ENCODE measurements at places on chromosomes 7 and 10.

- DNase-seq: no peak
Observed at GRCh38 chr10:4683838-4684237, 142.2 kb upstream of the AKR1E2 start.

DNA sequence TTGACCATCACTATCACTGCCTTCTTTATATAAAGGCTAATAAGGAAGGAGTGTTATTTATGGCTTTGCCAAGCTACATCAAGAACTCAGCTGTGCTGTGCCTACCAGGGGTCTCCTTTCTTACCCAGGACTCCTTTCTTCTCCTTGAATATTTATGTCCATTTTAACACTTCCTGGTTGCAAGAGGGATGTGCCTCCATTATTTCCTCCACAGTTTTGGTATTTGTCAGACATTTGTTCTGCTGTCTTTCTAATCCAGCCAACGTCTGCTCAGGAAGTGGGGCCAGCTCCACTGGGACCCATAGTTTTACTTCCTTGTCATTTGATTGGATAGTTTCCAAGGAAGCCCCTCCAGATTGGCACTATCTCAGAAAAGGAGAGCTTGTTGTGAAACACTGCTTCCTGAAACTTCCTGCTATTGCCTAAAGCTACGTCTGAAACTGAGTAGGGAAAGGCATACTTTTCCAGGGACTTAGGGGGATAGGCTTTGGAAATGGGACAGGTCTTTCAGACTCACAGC is 6.6 kb upstream of the STRIP2 start:
- DNase-seq: no peak

- DNase-seq: no peak
Observed at GRCh38 chr7:87004956-87005355, 54.5 kb downstream of the ELAPOR2 start.

DNA sequence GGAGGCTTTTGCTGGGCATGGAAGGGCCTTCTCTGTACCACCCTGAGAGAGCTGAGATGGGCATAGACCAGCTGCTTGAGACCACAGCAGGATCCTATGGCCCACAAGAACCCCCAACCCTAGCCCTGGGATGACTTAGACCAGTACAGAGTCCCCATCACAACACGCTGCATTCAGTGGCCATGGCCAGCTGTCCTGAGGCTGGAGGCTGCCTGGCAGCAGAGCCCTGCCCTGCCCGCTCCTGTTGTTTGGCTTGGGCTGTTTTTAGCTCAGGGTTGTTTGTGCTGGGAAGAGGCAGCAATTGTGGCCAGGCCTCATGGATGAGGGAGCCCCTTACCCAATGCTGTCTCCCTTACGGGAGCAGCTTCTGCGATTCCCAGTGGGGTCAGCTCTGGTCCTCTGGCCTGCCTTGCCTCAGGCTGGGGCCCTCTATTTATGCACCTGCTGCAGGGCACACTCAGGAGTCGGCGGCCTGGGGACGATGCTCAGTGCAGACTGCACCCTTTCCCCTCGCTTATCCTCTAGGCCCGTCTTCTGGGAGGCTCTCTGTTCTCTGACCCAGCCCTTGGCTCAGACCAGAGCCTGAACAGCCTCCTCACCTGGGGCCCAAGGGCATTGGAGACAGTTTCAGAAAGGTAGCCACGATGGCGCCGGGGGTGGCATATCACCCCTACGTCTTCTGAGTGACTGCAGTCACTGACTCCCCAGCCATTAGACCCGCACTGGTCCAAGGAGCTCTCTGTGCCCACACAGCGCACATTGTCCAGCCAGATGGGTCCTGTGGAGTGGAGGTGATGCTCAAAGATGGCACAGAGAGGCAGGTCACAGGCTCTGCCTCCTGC is 6.3 kb downstream of the LOXL4 start:
- no peak for DNase-seq

GRCh38 chr10:46026106-46026505 is 4.3 kb downstream of the NCOA4 start:
- no peak for DNase-seq

DNA sequence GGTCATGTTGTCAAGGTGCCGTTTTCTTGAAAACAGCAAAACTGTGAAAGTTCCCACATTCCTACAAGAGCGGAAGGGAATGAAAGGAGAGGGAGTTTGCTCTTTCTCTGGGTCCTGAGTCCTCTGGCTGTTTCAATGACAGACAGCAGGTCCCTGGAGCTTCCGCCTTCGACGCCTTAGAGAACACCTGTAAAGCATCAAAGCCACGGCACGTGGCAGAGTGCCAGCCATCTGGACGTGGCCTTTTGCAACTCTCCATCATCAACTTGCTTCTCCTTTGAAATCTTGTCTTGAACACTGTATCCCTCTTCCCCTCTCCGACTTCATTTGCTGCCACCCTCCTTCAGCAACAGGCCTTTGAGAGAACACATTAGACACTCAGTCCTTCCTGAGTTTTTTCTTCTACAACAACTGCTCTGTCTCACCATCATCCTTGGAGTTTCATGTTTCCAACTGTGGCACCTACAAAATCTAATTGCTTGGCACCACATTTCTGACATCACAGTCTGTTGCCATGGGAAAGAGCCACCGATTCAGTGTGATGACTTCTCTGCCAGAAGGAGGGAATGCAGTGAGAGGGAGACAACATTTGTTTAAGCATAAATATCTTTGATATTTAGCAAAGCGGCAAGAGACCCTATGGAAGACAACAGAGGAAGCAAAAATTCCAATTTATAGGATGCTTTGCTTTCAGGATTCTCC is 204.9 kb upstream of the PTER start:
- DNase-seq: no peak

DNA sequence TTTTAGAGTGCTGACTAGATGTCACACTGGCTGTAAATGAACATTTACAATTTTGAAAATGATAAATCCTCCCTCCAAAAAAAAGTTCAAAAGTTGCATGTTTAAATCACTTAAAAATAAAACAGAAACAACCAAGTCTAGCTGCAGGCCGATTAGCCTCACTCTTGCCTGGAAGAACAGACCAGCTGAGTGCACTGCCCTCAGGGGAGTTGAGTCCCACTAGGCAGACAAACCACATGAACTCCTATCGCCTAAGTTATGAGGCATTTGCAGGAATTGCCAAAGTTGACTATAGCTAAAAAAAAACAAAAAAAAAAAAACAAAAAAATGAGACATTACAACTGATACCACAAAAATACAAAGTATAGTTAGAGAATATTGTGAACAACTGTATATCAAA is 510.0 kb downstream of the ANKRD7 start:
- DNase-seq: no peak

DNA sequence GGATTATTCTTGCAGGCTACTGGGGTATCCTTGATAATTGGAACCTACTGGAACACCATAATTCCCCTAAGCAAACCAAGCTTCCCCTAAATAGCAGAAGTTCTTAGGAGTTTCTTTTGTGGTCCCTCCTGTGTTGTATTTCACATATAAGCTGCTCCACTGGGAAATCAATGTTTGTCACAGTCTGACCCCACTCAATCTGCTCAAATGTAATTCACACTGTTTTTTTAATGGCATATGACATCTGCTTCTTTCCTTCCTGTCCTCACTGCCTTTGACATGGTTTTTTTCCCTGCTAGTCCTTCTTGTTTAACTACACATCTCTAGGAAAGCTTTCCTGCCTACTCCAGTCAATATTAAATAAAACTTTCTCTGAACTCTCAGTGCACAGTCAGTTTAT is 1.8 kb upstream of the PTPRZ1 start:
- DNase-seq: no peak

DNA sequence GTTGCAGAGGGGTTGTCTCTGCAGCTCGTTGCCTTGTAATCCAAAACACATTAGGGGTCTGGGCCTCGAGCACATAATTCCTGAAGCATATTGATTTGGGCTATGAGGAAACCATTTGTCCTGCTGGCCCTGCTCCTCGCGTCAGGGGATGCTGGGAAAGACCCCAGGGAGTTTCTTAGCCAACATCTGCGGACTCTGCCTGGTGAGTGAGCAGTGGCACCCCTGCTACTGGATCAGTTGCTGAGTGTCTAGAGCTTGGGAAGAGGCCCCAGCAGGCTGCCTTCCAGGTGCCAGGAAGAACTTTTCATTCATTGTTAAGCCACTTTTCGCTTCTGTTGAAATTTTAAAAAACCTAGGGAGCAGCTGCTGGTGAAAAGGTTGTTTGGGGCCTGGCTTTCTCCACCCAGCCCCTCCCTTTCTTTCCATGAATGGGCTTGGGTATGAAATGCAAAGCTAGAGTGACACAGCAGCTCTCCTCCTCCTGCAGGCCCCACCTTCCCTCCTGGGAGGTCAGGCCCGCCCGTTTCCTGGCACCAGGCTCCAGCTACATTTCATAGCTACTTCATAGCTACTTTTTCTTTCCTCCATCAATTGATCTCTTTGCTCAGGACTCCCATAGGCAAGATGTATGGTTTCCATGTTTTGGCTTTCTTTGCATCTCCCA is 26.8 kb downstream of the TACR2 start:
- no peak for DNase-seq

GRCh38 chr7:27144781-27145164 is 1.3 kb upstream of the HOXA5 start:
- no peak for DNase-seq

GRCh38 chr10:75432763-75433162 is 1.3 kb downstream of the LRMDA start:
- DNase-seq: no peak

DNA sequence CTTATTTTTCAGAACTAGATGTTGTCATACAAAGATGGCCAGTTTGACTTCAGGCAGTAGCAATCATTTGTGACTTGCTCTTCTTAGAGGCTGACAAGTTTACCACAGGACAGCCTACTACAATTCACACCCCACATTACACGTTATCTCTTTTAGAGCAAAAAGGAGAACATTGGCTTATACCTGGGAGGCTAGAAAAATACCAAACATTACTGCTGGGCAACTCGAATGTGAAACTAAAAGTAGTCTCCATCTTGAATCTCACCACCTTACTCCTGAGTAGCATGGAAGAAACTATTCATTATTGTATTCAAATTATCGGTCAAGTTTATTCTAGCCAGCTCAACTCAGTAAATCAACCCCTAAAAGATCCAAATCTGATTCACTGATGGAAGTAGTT is 90.7 kb upstream of the TMEM26 start:
- DNase-seq: no peak

DNA sequence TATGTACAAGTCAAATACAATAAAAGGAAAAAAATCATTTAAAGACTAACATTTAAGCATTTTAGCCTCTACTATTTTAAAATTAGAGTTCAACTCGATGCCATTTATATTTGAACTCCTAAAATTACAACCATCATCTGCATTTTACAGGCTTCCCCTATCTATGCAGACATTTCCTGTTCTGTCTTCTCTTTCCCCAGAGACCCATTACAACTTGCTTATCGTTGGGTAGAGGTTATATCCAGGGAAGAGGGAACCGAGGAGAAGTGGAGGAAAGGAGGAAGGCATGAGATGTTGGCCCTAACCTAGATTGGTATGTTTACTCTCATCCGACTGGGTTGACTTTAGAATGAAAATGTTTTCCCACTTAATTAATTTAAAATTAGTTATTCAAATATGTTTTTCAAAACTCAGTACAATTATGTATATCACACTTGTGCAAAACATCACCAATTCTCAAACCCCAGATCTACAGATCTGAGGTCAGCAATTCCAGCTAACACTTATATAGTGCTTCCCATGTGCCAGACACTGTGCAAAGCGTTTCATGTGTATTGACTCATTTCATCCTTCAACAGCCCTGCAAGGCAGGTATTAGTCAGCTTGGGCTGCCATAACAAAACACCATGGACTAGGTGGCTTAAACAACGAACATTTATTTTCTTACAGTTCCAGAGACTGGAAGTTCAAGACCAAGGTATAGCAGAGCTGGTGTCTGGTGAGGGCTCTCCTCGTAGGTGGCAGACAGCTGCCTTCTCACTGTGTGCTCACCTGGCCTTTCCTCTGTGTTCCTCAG is 27.3 kb upstream of the HERPUD2 start:
- no peak for DNase-seq

DNA sequence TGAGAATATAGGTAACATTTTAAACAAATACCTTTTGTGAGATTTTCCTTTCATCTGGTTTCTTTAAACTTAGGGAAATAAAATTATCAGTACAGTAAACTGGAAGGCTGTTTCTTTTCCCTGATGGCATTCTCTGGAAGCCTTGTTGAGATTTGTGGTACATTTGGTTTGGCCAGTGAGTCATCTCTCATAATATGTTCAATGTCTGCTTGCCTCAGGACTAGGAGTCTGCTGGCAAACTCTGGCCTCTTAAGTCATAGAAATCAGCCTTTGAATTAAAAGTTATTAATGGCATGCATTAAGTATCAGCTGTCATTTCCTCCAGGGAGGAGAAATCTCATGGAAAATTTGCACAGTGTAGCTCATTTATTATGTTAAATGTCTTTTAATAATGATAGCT is 316.6 kb upstream of the KIAA1217 start:
- no peak for DNase-seq

- no peak for DNase-seq
Observed at GRCh38 chr7:36507475-36508440, 118.1 kb downstream of the ANLN start.

GRCh38 chr7:26439521-26440232 is 148.0 kb downstream of the SNX10 start:
- no peak for DNase-seq

GRCh38 chr10:132442636-132443035 is 45.6 kb downstream of the PWWP2B start:
- no peak for DNase-seq

GRCh38 chr10:70145166-70145665 is 1.3 kb downstream of the TYSND1 start:
- DNase-seq: no peak

DNA sequence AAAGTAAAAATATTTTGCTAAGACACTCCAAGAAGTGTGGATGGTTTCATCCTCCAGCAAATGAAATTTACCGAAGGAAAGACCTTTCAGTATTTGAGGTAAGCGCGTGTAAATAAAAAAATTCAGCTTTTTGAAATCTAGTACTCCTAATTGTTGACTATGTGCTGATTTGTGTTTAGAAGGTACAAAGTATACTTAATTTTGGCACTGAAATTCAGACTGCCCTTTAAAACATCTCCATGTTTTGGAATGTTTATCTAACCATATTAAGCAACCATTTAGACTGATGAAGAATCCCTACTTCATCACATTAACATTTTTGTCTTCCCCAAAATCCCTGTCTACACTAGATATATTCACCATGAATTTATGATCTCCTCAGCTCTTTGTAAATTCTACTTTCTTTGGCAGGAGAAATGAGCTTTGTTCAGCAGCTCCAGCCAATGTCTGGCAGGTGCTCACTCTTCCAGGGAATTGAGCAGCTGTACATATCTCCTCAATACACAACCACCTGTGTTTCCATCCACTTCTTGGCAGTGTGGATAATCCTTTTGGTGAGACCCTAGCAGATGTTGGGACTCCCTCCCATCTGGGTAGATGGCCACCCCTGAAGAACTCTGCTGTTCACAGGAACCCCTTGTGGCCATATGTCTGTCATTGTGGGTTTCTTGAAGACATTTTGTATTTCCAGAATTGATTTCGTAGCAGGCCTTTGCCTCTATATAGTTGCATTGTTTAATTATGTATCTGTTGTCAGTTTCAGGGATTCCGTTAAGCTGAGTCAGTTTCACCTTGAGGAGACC is 129.4 kb upstream of the SAMD8 start:
- no peak for DNase-seq

GRCh38 chr7:114418117-114418516 is 3.5 kb downstream of the FOXP2 start:
- DNase-seq: no peak
